ENCODE measurements at places on chromosomes 2 and 18.

DNA sequence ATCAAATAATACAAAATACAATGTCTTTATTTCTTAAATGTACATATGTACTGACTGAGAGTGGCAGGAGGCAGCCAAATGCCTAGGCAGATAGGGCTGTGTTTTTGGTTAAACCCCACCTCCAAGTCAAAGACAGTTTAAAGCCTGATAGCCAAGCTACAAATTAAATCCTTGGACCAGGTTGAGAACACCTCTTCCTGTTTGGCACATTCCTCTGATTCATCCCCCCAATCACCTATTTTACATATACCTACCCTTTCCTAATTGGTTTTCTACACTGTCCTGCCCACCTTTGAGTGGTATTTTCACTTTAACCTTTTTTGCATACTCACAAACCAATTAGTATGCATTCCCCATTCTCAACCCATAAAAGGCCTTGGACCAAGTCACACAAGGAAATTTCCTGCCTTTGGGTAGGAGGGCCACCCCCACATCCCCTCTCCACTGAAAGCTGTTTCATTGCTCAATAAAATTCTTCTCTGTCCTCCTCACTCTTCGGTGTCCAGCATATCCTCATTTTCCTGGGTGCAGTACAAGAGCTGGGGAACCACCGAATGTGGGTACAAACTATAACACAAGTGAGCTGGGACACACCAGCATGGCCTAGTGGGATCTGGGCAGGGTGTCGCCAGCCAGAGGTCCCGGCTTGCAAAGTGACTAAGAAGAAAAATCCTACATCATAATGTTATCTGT is 149.1 kb downstream of the UBE2E3 start:
- DNase-seq, result no peak

DNA sequence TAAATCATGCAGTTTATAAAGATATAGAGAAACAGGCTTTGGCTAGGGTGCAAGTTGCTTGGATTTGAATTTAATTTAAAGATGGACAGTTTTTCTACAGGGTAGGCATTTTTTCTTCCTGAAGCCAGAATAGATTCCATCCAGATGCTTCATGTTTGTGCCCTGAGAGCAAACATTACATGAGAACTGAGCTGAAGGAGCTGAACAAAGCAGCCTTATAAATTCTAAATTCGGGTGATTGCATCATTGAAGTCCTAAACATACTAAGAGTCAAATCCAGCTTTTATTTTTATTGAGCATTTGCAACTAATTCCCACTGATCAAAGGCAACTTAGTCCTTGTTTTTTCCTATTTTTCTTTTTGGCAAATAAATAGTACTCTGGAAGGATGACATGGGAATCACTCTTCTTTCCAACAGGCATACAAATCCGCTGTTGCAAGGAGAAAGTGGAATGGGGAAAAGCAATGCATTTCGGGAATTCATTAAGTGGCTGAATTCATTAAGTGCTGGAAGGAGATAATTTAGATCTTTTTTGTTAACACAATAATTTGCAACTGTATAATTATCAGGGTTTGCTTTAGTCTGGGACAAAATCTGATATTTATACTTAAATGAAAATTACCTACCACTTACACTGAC is 828.0 kb downstream of the SLC4A3 start:
- DNase-seq, result no peak

GRCh38 chr2:141611981-141612380 is 518.8 kb downstream of the LRP1B start:
- no peak for DNase-seq

- no peak for DNase-seq
Measured at GRCh38 chr2:9398881-9399780, 24.2 kb downstream of the ITGB1BP1 start.

DNA sequence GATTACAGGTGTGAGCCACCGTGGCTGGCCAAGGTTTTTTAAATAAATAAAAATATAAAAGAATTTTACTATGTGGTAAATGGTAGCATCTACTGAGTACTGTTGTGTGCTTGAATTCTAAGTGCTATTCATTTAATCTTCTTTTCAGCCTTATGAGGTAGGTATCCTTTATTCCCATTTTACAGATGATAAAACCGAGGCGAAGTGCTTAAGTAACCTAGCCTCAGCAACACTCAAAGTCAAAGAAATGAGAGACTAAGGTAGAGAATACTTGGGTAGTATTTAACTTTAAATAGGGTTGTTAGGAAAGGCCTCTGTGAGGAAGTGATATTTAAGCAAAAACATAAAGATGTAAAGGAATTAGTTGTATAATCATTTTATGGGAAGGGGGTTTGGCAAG is 5.7 kb upstream of the THOC1 start:
- DNase-seq, result no peak

- no peak for DNase-seq
Measured at GRCh38 chr2:120345608-120346007, 328 bp upstream of the INHBB start.

GRCh38 chr2:45477546-45477945 is 133.5 kb downstream of the SRBD1 start:
- no peak for DNase-seq

- no peak for DNase-seq
Measured at GRCh38 chr2:129483366-129483765, 496.1 kb upstream of the RAB6C start.

DNA sequence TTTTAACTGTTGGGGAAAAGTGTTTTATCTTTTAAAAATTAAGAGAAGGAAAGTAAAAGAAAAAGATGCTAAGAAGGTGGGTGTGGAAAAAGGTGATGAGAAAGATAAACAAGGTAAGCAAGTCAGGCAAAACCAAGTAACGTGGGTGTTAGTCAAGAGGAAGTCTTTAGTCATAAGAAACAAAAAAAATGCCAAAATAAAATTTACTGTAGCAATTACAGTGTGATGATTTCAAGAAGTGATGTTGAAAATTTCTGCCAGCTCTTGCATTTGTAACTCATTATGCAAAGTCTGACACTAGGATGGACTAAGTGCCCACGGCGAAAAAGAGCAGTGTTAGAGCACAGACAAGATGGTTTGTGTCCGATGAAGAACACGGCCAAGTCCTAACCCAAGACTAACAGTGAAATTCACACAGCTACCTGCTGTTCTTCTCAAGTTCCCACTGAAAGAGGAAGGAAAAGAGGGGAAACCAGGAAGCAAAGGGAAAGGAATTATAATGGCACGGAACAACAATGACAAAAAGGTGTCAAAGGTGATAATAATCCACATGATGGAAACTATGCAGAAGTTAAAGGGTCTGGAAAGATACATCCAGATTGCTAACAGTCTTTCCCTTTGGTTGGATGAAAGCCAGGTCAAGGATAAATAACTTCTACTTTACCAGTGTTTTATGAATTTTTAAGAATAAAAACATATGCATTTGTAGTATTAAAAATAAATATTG is 34.1 kb downstream of the NOL10 start:
- DNase-seq, result no peak

DNA sequence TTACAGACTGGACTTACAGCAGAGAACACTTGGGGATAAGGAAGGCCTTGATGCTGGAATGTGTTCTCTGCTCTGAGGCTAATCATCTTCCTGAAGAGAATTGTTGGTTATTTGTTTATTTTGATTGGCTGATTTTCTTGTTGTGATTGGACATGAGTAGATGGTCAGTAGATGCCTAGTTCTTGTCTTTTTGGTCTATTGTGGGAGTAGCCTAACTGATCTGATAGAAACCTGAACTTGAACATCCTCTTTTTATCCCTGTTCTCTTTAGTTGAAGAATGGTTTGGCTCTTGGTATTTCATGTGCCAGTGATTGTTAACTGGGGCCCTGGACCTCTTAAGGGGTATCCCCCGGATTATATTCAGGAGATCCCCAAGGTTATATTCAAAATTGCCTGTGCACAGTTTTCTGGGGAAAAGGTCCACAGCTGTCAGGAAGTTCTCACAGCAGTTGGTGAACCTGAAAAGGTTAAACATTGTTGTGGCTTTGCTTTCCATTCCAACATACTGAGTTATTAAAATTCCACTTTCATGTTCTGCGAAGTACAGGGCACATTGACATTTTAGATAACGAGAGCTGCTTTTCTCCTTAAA is 13.6 kb downstream of the TWSG1 start:
- no peak for DNase-seq

DNA sequence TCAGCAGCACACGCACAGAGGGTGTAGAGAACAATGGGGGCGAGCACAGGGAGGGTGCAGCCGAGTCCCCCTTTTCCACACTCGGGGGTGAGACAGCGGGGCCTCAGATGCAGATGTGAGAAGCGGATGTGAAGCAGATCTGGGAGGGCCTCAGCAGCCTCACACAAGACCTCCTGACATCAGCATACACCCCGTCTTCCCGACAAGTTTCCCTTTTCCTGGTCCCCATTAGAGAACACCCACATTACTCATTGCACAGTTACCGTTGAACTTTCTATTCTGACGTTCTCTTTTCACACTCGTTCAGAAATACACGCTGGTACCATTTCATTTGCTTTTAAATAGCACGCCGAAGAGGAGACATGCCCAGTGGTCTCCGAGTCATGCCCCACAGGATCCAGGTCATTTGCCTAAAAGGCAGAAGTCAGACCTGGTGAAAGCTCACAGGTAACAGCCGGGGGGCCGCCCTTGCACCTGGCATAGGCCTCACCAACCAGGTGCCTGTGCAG is 129.5 kb upstream of the ID2 start:
- DNase-seq, result no peak

DNA sequence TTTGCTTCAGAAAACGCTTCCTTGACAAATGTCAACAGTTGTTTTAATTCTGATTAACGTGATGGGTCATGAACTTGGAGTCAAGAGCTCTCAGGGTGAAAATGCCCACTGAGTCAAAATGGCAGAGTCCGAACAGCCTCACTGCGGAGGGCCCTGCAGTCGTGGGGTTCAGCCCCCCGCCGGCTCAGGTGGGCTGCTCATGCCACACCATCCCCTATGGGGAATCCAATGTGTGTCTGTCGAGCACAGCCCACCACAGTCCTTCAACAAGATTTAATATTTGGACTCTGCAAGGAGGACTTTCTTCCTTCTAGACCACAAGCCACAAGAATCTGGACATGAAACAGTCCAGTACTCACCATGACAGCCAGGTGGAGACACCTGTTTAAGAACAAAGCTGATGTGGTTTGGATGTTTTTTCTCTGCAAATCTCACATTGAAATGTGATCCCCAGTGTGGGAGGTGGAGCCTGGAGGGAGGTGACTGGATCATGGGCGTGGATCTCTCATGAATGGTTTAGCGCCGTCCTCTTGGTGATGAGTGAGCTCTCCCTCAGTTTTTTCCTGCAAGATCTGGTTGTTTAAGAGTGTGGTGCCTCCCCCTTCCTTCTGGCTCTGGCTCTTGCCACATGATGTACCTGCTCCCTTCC is 201.0 kb downstream of the NDUFA10 start:
- DNase-seq, result peak; percentile 53

GRCh38 chr2:31033032-31033431 is 105.2 kb downstream of the GALNT14 start:
- no peak for DNase-seq

Measured in breast epithelium (tissue), 4 donors.